CD4-positive, alpha-beta T cell treated with Interleukin-15 for 1 hour (primary cell): ENCODE measurements at places on chromosomes 4 and X.

GRCh38 chr4:148773313-148773712 lies 331.1 kb upstream of the NR3C2 start:
- DNase-seq = no peak

- peak; percentile 20 for DNase-seq
These were observed 20.5 kb downstream of the COMMD8 start for GRCh38 chr4:47442980-47443379.

DNA sequence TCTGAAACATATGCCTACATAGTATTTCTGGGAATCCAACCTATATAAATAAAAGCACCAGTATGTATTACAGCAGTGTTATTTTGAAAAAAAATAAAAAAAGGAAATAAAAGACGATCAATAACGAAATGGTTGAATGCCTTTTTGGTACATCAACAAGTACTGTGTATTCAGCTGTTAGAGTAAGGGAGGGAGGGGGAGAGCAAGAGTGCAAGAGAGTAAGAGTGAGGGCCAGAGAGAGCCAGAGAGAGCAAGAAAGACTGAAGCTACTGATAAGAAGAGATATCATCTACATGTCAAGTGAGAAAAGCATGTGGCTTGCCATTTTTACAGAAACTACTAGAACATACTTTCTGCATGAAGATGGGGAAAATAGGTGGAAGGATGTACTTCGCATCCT lies 1.8 kb downstream of the SPIN4 start:
- DNase-seq = no peak

DNA sequence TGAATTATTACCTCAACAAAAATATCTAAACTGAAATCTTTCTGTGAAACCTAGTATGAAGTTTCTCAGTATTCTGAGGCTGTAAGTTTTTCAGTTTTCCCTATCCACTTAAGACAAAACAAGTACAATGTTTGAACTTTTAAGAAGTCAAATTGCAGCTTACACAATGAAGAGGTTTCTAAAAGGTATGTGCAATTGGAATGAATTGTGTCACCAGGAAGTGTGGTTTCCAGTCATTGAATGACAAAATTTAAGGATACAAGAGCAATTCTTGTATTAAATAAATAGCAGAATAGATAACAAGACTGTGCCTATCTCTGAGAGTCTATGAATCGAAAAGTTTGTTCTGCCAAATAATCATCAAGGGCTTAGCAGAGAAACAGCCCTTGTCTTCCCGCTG lies 207.3 kb downstream of the ANKRD50 start:
- no peak for DNase-seq

GRCh38 chrX:53188763-53189162 lies 36.2 kb downstream of the KDM5C start:
- no peak for DNase-seq

DNA sequence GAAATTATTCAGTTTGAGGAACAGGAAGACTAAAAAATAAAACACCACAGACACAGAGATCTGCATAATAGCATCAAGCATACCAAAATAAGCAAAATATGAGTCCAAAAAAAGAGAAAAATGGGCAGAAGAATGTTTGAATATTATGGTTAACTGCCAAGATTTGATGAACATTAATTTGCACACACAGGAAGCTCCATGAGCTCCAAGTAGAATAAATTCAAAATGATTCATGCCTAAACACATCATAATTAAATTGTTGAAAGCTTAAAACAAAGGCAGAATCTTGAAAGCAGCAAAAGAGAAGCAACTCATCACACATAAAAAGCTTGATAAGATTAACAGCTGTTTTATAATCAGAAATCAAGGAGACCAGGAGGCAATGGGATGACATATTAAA lies 156.6 kb upstream of the ARSJ start:
- DNase-seq = no peak

DNA sequence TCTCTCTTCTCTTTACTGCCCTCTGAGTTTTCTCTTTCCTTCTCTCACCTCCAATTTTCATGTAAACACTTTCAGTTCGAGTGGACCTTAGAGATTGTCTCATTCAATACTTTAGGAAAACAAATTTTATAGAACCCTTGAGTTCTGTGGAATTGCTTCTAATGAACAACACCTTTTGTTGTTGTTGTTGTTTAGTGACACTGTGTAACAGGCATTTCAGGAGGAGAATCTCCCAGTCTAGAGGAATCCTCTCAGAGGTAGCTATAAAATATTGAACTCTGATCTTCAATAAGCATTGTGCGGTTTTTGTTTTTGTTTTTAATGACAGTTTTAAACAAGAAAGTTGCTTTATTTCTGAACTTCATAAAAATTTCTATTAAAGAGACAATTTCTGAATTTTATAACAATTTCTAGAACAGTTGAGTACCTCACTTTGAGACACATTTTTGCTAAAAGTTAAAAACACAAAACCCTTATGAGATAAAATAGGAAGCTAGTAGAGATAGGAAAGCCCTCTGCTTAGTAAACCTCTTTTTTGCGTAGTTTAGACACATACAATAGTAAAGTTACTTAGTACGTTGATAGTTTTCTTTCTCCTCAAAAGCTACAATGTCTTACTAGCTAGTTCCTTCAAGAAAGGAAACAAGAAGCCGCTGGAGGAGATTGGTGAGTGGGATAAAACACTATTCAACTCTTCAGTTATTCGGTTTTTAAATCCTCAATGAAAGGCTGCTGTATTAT lies 38.8 kb downstream of the CLCN3 start:
- DNase-seq = no peak

GRCh38 chr4:6425336-6425735 lies 47.1 kb downstream of the PPP2R2C start:
- DNase-seq = no peak
